H1 (cell line): ENCODE measurements at places on chromosomes 16 and 17.

DNA sequence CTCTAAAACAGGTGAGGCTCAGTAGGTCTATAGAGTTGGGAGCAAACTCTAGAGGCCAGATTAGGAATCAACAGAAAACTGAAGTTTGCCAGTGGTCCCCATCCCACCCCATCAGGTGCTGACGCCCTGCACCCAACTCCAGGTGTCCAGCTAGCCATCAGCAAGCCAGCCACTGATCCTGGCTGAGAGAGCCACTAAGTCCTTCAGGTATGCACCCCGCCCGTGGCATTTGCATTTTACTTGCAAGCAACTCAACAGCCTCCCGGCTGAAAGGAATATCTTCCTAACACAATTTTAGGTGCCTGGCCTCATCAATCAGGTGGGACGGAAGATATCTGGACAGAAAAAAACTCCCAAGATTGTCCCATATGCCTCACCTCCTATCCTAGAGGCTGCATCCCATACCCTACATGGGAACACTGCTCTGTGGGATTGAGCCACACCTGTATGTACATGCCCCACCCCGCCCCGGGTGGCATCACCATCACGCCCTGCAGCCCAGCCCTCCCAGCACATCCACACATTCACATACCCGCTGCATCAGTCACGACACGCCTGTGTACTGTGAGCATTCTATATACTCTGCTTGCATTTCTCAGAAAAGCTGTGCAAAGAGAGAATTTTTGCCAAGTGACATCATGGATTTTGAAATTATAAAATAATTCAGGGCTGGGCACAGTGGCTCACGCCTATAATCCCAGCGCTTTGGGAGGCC lies 8.3 kb downstream of the OTOP3 start:
- no peak for DNase-seq

GRCh38 chr16:86457501-86458148 lies 52.7 kb upstream of the FOXF1 start:
- DNase-seq = no peak

DNA sequence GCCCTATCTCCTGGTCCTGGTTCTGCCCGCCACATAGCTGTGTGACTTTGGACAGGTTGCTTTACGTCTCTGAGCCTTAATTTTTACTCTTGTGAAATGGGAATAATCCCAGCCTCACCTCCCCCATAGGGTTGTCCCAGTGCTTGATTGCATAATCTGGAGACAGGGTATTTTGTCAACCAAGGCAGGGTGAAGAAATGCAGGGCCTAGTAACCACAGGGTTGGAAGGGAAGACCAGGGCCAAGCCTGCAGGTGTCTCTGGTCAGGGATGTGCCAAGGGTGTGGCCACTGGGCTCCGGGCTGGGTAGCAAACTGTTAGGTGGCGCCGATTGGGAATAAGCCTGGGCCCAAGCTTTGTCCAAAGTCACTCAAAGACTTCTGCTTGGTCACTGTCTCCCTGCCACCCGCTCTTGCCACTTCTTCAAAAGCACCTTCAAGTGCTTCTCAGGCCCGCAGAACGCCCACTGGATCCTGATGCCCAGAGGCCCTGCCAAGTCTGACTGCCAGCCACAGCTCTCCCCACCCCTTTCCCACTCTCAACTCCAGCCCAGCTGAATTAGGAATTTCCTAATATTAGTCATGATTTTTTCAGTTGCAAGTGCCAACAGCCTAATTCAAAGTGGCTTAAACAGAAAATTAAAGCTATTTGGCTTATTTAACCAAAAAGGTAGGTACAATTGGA lies 20.6 kb upstream of the COL1A1 start:
- DNase-seq = no peak

GRCh38 chr17:78032166-78032565 lies 73.7 kb downstream of the TNRC6C start:
- DNase-seq = no peak

GRCh38 chr17:30093463-30094147 lies 23.0 kb upstream of the NSRP1 start:
- no peak for DNase-seq

- no peak for DNase-seq
Observed at GRCh38 chr17:45332989-45333701, 16.3 kb upstream of the MAP3K14 start.

GRCh38 chr16:85312642-85313525 lies 200.6 kb upstream of the CIBAR2 start:
- DNase-seq = no peak

DNA sequence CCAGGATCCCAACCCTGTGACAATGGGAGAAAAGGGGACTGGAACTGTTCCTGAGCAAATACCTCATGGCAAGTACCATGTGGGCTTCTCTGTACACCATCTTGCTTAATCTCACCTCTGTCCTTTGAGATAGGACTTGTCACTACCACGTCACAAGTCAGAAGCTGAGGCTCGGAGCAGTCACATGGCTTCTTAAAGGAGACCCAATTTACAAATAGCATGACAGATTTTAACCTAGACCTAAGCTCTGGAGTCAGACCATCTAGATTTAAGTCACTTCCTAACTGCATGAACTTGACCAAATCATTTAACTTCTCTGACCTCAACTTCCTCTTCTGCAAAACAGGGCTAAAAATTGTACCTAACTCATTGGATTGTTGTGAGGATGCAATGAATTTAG lies 36.0 kb upstream of the CCL1 start:
- no peak for DNase-seq

DNA sequence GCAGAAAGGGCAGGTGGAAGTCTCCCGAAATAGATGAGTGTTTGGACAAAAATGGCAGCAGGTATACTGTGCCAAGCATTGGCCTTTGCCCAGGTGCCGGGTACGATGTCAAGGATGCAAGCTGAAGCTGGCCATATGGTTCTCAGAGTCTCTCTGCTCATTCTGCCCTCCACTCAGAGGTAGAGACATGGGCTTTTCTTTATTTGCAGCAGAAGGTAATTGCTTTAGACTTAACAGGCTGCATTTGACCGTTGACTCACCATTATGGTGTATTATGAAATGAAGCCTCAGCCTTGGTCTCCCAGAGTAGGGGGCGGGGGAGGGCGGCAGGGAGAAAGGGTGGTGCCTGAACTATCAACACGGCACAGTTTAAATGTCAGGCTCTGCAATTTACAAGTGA lies 969.1 kb upstream of the EEF2KMT start:
- DNase-seq = no peak

DNA sequence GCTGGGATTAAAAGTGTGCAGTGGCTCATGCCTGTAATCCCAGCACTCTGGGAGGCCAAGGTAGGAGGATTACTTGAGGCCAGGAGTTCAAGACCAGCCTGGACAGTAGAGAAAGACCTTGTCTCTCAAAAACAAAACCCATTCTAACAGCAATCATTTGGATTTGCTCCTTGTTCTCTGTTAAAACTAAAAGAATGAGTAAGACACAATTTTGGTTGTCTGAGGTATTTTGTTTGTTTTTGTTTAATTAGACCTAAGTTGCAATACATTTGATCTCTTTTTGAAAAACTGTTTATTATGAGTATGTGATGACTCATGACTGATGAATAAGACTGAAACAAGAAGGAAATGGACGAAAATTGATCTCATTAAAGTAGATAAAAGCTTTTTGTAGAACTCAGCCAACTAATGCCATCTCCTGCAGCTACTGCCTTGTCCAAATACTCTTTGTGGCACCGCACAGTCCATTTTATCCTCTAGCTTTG lies 29.0 kb downstream of the GLG1 start:
- no peak for DNase-seq

DNA sequence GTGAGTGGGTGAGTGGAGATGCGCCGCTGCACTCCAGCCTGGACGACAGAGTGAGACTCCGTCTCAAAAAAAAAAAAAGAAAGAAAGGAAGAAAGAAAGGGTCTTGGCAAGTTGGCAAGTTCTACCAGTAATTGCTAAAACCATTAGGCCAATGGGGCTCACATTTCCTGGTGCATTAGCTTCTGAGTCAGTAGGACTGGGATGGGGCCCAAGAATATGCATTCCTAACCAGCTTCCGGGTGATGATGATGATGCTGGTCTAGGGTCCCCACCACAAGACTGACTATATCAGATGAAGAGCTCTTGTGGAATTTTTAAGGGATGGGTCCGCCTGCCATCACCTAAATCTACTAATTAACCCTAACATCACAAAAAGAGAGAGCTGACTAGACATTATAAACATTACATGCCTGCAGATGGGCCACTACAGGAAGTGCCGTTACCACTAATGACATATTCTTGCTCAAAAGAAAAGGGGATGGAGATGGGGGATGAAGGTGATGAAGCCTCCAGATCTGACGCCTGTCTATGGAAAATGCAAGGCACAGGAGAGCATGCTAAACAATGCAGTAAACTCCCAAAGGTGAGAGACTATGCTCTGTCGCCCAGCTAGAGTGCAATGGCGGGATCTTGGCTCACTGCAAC lies 13.1 kb downstream of the MYH11 start:
- no peak for DNase-seq

- no peak for DNase-seq
Observed at GRCh38 chr17:61574542-61575351, 16.3 kb downstream of the NACA2 start.

- DNase-seq = no peak
Observed at GRCh38 chr16:11530171-11530940, 56.4 kb downstream of the LITAF start.

- DNase-seq = no peak
Observed at GRCh38 chr16:23874613-23875294, 39.0 kb downstream of the PRKCB start.

DNA sequence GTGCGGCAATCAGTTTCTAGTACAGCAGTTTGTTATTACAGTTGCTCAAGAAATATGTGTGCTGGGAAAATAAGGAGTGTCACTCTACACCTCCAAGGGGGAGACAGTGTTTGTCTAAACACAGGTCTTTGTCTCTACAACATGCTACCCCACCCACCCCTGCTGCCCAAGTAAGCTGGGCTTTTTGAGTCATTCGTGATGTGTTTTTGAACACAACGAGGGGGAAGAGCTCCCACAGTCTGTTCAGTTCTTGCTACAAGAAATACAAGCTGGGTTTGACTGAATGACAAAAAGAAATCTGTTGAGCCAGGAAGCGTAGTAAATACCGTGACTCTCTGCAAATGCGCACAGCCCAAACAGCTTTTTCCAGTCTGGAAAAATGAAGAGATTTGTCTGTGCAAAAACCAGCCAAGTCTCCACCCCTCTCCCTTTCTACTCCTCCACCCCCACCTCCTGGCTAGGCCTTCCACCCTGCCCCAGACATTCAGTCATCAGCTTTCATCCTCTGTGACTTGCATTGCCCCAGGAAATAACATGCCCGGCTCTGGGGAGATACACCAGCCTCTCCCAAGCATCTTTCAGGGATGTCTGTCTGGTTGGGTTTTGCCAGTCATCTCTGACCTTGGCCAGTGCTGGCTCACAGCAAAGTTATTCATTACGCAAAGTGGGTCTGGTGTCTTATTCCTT lies 25.7 kb downstream of the CHD9 start:
- DNase-seq = no peak

GRCh38 chr17:41345992-41346391 lies 4.6 kb downstream of the KRT33A start:
- DNase-seq = no peak

DNA sequence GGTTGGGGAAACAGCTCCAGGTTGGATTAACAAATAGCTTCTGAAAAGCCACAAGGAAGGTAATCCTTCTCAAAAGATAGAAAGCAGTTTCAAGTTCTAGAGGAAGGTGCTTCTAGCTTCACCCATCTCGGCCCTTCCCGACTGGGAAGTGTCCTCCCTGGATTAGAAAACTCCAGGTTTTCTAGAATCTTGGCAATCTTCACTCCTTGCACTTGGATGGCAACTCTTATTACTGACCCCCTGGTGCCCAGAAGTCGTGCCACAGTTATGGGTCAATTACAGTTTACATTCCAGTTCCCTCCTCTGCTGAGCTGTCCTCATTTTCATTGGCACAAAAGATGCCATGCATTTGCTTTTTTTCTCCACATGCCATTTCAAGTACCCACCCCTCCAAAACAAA lies 65.6 kb downstream of the SMG6 start:
- no peak for DNase-seq

DNA sequence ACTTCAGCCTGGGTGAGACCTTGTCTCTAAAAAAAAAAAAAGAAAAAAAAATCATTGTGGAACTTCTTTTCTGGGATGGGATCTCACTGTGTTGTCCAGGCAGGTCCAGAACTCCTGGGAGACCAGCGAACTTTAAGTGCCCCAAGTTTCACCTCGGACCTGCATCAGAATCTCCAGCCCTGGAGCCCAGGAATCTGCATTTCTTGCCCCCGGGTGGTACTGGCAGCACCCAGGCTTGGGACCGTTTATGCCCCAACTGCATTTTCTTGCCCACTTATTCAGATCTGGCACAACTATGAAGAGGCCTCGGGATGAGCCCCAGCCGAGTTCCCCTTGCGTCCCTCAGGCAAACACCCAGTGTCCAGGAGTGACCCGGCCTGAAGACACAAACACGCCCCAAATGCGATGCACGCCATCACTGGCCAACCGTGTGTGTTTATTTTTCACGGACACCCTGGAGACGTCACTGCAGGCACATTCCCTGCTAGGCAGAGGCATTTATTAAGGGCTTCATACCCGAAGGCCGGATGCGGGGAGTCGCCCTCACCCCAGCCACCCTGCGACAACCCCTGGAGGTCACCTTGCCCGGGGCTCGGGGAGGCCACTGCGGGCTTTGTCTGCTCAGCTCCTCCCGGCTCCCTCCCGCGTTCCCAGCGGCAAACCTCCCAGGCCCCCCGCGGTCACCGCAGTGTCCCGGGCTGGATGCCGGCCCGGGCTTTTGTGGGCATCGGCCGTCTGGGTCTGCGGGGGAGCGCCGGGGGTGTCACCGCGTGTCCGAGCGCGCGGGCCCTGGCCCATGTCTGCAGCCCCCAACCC lies 684 bp upstream of the SPIRE2 start:
- DNase-seq = peak; percentile 84

- DNase-seq = no peak
Observed at GRCh38 chr17:80652756-80653330, 108.2 kb downstream of the RPTOR start.

DNA sequence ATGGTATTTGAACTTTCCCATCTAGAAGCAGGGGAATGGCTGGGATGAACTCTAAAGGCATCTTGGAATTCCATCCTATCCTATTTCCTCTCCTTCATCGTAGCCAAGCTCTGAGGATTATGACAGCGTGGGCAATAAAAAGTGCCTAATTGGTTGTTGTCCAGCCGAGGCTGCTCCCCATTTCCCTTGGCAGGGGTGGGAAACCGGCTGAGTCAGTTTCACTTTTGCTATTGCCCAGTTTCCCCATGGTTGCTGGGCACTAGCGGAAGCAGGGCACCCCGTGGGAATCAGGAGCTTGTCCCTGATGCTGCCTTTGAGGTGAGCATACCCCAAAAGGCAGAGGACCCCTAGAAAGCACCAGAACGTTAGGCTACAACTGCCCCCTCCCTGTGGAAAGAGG lies 13.8 kb upstream of the SP2 start:
- no peak for DNase-seq

DNA sequence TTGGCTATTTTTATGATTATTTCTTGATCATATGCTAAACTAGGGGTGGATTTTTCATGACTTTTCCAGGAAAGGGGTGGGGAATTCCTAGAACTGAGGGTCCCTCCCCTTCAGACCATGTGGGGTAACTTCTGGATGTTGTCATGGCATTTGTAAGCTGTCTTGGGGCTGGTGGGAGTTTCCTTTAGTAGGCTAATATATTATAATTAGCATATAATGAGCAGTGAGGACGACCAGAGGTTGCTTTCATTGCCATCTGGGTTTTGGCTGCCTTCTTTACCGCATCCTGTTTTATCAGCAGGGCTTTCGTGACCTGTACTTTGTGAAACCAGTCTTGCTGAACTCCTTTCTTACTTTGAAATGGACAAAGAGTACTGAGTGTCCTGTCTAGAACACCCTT lies 40.4 kb upstream of the ABCA5 start:
- no peak for DNase-seq

GRCh38 chr16:50224286-50224685 lies 42.1 kb upstream of the ADCY7 start:
- no peak for DNase-seq

- DNase-seq = no peak
Observed at GRCh38 chr16:78389009-78389498, 289.6 kb downstream of the WWOX start.
